Subcutaneous adipose tissue (tissue), 4 donors: ENCODE measurements at places on chromosomes 5 and 9. TPM values are rescaled to one million over a fixed set of nuclear protein-coding genes. Genes with fewer than 3 reads are reported as not detected.

Gene SPATA31E1
- total RNA-seq: not detected

Gene EIF4EBP3
- total RNA-seq: 25.1 TPM

Gene OBP2A
- not detected for total RNA-seq

Gene TLR4
- 79.1 TPM for total RNA-seq

Gene SMIM23
- total RNA-seq: not detected

Gene CDH6
- total RNA-seq: 1.5 TPM

Gene PCDHA4
- total RNA-seq: 0.85 TPM

Gene ACTBL2
- not detected for total RNA-seq
